ENCODE measurements at places on chromosomes 16 and 17. TPM values are rescaled to one million over a fixed set of nuclear protein-coding genes. Genes with fewer than 3 reads are reported as not detected.

CBFA2T3 gene
- 0.34 TPM for total RNA-seq

- peak; percentile 94 for DNase-seq
These were observed 2.5 kb upstream of the GSE1 start for GRCh38 chr16:85610446-85611193.

DNA sequence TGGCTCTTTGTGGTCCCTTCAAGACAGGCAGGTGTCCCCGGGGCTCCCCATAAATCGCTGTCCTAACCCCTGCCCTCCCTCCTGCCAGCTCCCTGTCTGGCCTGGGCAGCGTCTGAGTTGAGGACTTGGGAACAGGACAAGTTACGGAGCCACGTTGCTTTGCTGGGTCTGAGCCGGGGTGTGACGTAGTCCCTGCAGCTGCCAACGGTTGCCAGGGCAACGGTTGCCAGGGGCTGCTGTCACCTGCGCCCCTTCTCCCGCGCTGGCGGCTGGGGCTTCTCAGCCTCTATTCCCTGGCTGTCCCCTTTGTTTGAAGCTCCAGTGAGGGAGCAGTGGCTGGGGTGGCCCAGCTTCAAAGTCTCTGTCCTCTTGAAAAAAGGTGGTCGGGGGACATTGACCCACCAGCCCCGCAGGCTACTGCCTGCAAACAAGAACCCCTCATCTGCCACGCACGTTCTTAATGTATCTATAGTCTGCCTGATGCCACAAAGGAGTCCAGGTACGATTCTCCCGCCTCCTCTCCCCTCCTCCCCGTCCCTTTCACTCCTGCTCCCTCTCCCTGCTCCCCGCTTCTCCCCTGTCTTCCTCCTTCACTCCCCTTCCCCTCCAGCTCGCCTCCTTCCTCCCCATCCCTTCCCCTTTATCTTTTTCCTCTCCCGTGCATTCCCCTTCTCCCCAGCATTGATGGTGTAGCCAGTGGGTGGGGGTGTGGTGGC lies 10.9 kb downstream of the ADGRG1 start:
- peak; percentile 37 for DNase-seq

DNA sequence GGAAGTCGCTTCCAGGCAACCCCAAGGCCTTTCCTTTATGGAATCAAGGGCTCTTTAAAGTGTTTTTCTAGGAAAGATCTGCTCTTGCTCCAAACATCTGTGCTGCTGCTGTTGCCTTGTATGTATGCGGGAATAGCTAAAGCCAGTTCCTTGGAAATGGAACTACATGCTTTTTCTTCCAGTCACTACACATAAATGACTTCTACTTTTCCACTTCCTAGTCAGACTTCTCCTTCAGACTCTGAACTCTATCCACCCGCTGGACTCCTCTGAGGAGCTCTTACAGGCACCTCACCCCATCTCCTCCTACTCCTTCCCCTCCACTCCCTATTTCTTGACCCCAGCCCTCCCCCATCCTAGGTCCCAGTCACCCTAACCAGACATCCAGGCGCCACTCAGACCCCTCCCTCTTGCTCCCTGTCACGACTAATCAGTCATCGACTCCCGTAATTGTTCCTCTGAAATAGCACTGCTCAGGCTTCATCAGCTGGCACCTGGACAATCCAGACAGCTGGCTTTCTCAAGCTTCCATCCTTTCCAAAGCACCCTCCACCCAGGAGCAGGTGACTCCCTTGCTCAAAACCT lies 15.0 kb upstream of the PEMT start:
- no peak for DNase-seq

- no peak for DNase-seq
These were observed 1.7 kb downstream of the TSPAN10 start for GRCh38 chr17:81638683-81639082.

SSTR5 gene
- total RNA-seq = not detected

DNA sequence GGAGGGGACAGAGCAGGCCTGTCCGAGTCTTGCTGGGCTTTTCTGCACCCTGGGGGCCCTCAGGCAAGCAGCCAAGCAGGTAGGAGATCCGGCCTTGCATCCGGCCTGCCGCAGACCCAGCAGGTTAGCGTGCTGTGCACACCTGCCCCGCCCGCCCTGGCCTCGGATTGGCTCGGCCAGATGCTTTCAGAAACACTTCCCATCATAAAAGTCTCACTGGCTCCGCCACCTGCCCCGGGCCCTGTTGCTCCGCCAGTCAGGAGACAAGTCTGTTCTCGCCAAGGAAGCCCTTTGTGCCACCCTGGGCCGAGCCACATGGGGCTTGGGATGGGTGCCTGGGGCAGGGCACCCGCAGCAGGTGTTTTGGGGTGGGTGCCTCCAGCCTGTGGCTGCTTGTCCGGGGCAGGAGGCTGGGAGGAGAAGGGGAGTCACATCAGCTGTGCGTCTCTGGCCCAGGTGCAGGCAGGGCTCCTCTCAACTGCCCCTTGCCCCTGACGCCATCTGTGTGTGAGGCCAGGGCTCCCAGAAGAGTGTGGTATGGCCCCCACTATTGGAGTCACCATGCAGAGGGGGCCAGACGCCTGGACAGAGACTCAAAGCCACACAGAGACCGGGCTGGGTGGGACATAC lies 228.2 kb upstream of the GSE1 start:
- no peak for DNase-seq

DNA sequence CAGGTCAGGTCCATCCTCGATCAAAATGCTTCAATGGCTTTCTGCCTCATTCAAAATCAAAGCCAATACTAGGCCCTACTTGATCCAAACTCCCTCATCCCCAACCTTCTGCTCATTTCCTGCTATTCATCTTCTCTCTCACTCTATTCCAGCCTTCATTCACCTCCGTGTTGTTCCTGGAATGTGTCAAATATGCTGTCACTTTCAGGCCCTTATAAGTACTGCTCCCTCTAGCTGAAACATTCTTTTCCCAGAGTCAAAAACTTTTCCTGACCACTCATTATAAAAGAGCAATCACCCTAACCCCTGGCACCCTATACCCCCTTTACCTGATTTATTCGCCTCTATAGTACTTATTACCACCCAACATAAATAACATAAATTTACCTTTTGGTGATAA lies 303.7 kb upstream of the PMFBP1 start:
- DNase-seq = no peak

DNA sequence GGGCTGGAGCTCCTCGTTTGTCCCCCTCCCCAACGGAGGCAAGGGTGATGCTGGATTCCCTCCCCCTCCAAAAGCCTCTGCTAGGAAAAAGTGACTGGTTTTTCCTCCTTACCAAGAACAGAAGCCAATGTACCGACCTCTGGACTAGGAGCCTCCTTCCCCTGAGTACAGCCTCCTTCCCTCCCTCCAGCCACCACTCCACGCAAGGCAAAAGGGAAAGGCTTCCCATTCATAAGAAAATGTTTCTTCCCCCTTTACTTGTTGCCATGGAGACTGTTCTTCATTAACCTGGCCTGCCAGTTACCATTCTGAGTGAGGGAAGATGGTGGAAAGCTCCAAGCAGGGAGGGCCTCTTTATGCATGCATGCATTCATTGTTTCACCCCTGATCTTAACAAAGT lies 4.3 kb upstream of the PIMREG start:
- DNase-seq = no peak

DNA sequence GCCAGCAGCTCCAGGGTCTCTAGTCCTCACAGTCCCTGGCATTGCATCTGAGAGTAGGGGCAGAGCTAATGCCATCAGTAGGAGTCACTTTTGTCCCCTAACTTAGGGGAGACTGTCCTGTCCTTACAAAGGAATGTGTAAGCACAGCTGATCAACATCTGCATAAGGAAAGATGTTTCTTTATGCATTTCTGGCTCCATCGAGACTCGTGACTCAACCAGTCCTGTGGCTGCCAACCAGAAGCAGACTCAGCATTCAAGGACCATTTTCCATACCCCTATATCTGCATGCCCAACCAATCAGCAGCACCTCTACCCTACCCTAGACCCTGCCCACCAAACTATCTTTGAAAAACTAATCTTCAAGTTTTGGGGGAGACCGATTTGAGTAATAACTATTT lies 8.2 kb upstream of the MPP2 start:
- no peak for DNase-seq

PRCD gene
- not detected for total RNA-seq

GRCh38 chr17:3985846-3986245 lies 21.6 kb upstream of the ATP2A3 start:
- no peak for DNase-seq

PIPOX gene
- total RNA-seq = 1.8 TPM

- DNase-seq = no peak
These were observed 566.4 kb upstream of the CDH11 start for GRCh38 chr16:65688301-65688700.

- DNase-seq = no peak
These were observed 1472.4 kb upstream of the GOT2 start for GRCh38 chr16:60206516-60206915.

ATXN2L gene
- total RNA-seq = 298 TPM

- DNase-seq = no peak
These were observed 5.0 kb upstream of the ADGRG1 start for GRCh38 chr16:57623251-57624043.

SLC38A8 gene
- not detected for total RNA-seq

DNA sequence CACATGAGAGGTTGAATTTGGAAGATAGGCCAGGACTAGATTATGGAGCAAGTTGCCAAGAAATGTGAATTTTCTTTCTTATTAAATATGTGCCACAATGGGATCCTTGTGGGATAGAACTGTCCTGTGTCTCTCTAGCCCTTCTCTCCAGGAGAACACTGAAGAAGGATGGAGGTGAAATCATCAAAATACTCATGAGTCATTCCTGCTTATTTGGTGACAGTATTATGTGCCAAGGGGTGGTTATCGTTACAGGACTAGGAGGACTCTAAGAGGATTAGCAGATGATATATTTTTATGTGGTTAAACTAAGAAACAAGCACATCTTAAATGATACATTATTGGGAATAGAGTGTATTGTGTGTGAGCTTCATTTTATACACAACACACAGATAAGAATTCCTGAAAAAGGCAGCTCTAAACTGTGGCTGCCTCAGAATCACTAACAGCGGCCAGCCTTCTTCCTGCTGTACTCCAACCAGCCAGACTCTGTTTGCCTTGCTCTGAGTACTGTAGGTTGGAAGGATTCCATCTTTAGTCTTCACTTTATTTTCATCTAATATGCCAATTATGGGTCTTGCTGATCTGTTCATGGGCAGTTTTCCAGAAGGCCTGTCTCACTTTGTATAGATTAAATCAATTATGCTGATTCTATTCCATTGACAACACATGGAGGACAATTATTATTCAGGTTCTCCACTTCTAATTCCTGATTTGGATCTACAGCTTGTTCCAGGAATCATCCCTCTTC lies 325.8 kb downstream of the ABCC12 start:
- DNase-seq = no peak

- no peak for DNase-seq
These were observed 7.7 kb downstream of the SCGB1C2 start for GRCh38 chr17:144936-145670.

GRCh38 chr16:65305266-65305959 lies 183.6 kb upstream of the CDH11 start:
- DNase-seq = no peak
